ENCODE measurements at places on chromosomes 4 and X.

DNA sequence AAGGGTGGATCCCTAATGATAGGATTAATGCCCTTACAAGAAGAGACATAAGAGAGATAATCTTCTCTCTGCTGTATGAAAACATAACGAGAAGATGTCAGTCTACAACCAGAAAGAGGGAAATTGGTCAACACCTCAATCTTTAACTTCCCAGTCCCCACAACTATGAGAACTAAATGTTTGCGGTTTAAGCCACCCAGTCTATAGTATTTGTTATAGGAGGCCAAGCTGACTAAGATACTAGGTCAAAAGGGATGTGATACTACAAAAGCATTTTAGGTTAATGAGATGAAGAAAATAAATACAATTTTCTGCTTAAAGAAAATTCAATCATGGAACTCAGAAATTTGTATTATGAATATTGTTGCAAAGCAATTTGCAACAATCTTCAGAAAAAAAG is 55.4 kb upstream of the LHFPL1 start:
- DNase-seq, result no peak

GRCh38 chr4:100288161-100288560 is 97.9 kb upstream of the DDIT4L start:
- DNase-seq, result no peak

- DNase-seq, result no peak
These were observed 33.4 kb downstream of the KCTD8 start for GRCh38 chr4:44415251-44415650.

GRCh38 chrX:152912106-152912505 is 14.2 kb downstream of the ZNF185 start:
- no peak for DNase-seq

DNA sequence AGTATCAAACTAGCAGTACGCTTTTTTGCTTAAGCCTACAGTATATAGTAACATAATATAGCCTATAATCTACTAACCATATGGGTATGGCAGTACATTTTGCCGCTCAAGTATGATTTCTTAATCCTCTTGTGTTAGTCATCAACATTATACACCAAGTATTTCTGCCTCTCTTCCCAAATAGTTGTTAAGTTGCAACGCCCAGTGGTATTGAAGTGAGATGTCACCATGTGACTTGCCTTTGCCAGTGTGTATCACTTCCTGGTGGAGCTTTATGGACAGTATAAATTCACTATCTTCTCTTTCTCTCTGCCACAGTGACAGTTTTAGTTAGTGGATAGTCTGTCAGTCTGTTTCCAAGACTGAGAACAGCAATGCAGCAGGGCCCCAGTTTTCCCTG is 535.5 kb downstream of the PDHA2 start:
- no peak for DNase-seq

DNA sequence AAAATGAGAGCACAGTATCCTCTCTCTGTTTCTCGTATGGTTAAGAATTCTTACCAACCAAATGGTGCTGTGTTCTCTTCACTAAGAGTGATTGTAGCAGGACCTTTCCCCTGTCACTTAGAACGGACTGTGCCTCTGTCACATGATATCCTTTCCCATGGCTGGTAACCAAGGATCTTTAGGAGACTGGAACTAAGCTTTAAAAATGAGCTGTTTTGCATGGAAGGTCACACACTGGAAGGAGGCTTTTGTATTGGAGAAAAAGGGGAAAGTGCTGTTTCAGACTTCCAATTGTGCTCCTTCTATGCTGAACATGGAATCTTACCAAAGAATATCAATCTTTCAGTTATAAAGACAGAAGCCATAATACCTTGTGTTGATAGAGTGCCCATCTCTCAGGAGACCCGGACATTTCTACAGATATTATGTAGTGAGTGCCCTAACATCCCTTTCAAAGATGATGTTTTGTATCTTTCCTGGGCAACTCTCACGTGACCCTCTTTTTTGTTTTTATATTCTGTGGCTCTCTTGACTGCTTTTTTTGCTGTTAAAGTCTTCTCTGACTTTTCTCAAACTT is 148.6 kb downstream of the SLC4A4 start:
- no peak for DNase-seq

DNA sequence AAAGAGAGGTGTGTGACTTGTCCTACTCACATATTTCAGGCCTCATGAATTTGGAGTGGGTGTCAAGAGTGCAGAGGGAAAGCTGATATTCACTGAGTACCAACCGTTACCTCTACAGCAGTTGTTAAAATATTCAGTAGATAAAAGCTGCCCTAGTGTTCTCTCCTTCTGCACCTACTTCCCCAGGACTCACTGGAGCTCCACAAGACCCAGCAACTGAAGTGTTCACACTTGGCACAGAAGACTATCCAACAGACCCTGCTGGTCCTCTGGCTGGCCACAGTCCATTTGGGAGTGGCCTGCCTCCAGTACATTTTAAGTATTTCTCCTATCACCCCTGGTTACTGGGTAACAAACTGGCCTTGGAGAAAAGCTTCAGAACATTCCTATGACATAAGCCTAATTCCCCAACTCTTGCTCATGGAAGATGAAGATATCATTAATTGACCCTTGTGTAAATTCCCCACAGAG is 70.8 kb downstream of the PPARGC1A start:
- DNase-seq, result no peak

GRCh38 chrX:135910251-135910650 is 16.7 kb downstream of the SAGE1 start:
- no peak for DNase-seq

DNA sequence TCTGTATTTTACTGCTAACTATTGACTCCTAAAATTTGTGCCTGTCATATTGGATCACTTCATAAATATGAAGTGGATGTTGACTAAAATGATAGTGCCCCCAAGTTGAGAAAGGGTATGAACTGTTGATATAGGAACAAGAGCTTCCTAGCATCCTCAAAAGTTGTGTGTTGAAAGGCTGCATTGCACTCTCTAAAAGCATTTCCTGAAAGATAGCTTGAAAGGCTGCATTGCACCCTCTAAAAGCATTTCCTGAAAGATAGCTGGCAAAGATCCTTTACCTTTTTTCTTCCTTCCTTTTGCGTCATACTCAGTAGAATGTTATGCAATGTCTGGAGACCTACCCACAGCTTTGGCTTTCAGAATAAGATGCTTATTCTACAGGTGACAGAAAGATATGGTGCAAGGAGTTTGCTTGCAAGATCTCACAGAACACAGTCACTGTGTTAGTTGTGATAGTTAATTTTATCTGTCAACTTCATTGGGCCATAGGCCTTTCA is 274.6 kb upstream of the GALNTL6 start:
- DNase-seq, result no peak

DNA sequence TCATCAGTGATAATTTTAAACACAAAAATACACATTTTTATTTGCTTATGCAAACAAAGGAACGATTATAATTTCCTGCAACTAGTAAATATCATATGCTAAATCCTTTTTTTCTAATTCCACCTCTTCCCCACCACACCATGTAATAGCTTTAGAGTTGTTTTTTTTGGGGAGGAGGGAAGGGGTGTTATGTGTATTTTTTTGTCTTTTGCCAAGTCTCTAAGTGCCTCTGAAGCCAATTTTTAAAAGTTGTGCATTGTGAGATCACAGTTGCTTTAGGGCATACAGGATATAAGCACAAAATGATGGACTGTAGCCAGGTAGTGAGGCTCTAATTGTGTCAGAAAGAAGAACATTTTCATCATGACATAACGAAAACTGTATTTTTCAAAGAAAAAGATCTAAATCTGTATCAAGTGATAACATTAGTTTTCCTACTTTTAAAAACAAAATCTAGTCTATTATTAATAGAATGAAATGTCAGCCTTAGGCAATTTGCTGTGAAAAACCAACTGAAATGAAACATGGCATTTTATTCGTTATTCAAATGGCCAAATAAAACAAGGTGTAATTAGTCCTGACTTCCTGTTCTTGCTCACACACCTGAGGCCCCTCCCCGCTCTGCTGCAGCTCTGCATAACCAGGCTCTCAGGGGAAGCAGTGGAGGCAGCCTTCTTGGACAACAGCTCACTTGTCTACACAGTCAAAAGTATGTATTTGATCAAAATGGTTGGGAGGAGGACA is 157.4 kb downstream of the PALLD start:
- DNase-seq, result no peak

Measured in activated T-helper 9 cell treated with anti-CD3 and anti-CD28 coated beads, Interleukin-2, amount 50 U/mL, for 16 hours (primary cell).